ENCODE measurements at places on chromosomes 1 and 21.

DNA sequence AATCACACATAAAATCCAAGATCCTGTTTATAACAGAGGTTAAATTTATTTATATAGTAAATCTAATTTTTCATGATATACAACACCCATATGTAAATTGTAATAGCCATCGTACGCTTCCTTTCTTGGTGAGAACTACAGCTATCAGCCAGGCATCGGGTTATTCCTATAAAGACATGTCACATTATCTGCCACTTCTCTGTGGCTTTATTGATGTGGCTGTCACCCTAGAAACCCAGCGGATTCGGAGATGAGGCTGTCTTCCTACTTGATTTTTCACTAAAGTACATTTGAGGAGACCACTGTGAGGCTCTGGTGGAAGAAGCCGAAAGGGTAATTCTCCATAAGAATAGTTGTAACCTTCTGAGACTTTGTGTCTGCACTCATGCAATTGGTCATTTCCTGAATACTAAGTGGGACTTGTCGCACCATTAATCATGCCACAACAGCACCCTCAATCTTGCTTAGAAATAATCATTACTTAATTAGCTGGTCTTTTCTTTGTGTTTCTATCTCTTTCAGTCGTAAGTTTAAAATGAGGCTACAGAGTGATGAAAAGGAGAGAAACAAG is 106.0 kb downstream of the NTNG1 start:
- no peak for DNase-seq

DNA sequence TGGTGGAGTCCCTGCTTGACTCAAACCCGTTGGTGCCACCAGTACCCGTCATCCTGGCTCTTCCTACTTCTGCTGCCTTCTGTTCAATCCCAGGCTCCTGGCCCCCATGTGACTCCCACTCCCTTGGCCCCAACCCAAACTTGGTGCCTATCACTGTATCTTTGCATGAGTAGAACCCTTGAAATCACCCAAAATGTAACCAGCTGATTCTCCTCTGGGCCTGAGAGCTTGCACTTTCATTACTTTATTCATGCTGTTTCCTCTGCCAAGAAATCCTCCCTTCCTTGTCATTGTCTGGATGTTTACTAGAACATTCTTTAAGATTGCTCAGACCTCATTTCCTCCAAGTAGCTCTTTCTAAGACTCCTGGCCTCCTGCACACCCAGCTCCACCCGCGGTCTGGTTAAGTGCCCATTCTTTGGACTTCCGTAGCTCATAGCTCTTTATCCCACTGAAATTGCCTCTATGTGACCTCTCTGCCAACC is 15.7 kb downstream of the PTAFR start:
- no peak for DNase-seq

DNA sequence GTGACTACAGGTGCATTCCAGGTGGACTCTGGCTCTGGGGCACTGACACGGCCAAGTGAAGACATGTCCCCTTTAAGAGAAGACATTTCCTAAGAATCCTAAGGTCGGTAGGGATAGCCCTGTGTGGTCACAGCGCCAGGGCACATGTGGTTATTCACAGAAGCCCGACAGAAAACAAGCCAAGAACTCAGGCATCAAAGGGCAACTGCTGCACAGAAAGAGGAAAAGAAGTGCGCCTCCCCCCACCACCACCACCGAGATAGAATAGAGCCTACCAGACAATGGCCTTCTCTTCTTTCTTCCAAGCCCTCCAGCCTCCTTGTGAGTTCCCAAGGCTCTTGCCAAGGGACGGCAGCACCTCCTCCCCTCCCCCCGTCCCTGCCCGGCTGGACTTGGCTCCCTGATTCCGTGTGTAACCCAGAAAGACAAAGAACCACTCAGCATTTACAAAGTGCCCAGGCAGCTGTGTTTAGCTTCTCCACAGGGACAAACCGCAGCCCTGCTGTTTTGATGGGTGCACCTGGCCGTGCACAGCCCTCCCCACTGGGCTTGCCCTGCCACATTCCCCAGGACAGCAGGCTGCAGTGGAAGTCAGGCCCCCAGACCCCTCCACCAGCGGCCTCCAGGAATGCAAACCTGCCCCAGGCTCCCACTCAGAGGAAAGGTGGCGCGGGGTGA is 30.2 kb downstream of the TMPRSS2 start:
- no peak for DNase-seq

GRCh38 chr1:11413986-11414391 is 65.0 kb upstream of the DISP3 start:
- DNase-seq = no peak

DNA sequence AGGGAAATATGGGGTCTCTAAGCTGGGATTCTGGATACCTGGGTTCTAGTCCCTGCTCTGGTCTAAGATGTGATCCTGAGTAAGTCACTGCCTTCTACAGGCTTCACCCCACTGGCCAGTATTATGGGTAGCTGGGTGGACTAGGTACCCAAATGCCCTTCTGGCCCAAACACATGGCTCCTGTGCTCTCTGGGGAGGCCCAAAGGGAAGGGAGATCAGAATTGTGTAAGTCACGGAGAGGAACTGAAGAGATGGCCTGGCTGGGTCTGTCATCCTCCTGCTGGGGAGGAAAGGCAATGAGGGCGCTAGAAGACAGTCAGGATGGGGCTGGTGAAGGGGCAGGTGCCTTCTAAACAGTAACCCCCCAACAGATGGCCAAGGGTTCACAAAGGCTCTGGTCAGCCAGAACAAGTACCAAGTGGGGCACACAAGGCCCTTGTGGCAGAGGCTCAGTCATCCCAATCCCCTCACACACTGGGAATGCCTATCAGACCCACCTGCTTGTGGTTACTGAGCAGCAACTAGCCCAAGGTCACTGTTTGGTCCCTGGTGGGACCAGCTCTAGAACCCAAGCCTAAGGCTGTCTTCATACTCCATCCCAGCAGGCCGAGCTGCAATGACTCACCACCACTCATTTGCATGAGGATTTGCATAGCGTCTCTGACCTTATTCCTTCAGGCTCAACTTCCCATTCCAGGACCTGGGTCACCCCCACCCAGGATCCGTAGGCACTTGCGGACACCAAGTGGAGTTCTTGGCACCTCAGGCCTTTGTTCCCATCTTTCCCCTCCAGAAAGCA is 9.2 kb downstream of the MEF2D start:
- no peak for DNase-seq

- DNase-seq = no peak
These were observed 38.7 kb downstream of the RGS5 start for GRCh38 chr1:163163881-163164582.

GRCh38 chr1:113947388-113948107 is 18.4 kb downstream of the HIPK1 start:
- DNase-seq = no peak

- no peak for DNase-seq
These were observed 357.4 kb downstream of the LMO4 start for GRCh38 chr1:87686136-87686495.

- DNase-seq = no peak
These were observed 41.3 kb upstream of the PSEN2 start for GRCh38 chr1:226829105-226829504.

- DNase-seq = no peak
These were observed 19.6 kb downstream of the SLC27A3 start for GRCh38 chr1:153794624-153795329.

DNA sequence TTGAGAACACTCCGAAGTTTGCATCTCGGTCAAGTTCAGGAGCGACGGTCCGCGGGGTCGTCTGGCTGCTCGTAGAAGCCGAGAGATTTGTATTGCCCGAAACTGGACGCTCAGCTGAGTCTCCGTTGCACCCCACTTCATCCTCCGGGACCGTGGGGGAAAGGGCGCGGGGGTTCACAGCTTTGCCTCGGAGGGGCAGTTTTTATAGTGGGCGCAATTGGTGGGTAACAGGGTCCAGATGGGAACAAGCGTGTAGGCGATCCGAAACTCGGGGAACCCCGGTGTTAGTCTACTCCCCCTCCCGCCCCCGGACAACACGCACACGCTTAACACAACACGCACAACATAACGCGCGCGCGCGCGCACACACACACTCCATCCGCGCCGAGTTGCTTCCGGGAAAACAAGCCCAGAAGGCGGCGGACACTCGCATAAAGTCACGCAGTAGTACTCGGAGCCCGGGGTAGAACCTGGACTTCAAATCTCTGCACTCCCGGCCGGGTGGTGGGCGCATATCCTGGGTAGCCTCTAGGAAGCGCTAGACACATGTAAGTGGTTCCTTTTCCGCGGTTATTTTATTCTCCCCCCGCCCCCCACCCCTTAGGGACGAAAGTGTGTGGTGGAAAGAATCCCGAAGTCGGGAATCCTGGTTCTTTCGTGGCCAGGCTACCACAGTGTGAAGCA is 1.1 kb upstream of the JUN start:
- peak; percentile 57 for DNase-seq

Measured in activated CD4-positive, alpha-beta T cell treated with anti-CD3 and anti-CD28 coated beads for 24 hours (primary cell).